ENCODE measurements at places on chromosomes 3 and 15.

DNA sequence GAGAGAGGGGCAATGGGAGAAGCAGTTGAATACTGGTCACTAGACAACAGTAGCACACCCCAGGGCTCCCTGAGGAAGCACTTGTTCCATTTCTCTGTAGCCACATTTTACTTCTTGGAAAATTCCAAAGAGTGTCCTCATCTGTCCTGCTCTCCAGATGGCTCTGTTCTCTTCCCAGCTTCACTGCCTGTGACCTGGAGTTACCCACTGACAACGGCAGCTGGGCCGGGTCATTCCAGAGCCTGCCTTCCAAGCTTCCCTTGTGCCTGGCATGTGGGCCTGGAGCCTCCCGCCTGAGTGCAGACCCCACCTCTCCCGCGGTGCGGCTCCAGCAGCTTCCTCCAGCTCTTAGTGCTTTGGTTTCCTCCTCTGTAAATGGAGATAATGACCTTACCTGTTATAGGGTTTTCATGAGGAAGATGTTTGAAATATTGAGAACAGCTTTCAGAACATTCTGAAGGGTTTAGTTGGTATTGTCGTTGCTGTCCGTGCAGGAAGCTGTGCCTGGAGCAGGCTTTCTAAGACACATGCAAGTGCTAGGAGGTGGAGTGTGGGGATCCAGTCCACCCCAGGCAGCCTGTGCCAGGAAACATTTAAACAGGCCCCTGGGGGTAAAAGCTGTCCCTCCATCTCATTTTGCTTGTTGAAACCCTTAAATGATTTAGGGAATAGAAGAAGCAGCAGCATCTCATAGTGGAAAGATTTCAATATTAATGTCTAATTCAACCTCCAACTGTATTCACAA is 24.8 kb downstream of the EFCC1 start:
- no peak for DNase-seq

- no peak for DNase-seq
Measured at GRCh38 chr3:123722456-123722855, 137.6 kb upstream of the HACD2 start.

GRCh38 chr15:69686626-69687025 is 234.0 kb downstream of the RPLP1 start:
- DNase-seq, result no peak

DNA sequence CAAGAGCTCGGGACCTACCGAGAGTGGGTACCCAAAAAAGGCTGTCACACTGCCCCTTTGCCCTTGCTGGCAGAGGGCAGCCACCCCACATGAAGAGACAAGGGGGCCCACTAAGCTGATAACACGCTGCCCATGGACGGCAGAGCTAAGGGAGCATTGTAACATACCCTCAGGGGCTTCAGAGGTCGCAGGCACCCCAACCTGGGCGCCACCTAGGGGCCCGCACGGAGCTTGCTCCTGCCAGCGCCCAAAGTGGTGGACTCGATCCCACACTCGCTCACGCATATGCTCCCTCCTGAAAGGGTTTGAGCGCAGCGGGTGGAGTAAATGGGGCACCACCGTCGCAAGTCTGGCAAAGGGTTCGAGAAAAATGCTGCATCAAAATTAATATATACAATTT is 975.4 kb downstream of the ZPLD1 start:
- DNase-seq, result no peak

- DNase-seq, result no peak
Measured at GRCh38 chr3:65762235-65762580, 276.5 kb downstream of the MAGI1 start.

DNA sequence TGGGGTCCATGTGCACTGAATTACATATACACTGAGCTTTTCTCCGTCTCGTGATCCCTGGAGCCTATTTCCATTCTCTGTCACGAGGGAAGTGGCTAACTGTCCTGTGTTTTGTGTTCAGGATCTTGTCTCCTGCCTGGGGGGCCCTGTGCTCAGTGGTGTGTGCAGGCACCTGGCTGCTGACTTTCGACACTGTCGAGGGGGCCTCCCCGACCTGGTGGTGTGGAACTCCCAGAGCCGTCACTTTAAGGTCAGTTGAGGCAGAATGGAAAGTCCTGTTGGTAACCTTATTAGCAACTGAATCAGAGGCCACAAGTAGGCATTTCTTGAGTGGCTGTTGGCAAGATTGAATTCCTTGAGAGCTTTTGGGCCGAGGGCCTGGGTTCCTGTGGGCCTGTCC is 26.7 kb downstream of the FAN1 start:
- DNase-seq, result no peak

DNA sequence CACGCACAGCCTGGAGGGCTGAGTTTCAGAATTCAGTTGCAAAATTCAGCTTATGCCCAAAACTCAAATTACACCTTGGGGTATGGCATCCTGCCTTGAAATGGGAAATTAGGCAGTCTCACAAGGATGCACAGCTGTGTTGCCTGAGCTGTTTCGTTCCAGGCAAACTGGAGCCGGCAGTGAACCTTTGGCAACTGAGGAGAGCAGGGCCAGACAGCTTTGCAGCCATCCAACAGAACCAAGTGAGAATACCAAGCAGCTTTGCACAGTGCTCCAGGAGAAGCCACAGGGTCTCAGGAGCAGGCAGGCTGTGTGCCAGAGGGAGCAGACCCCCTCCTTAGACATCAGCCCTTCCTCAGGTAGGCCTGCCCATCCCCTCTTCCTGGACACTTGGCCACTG is 32.5 kb upstream of the BFSP2 start:
- DNase-seq, result no peak

Data from Kasumi-1 (cell line).